ENCODE measurements at places on chromosomes 6 and 20.

- DNase-seq = no peak
These were observed 831.8 kb downstream of the MAFB start for GRCh38 chr20:39857187-39857586.

DNA sequence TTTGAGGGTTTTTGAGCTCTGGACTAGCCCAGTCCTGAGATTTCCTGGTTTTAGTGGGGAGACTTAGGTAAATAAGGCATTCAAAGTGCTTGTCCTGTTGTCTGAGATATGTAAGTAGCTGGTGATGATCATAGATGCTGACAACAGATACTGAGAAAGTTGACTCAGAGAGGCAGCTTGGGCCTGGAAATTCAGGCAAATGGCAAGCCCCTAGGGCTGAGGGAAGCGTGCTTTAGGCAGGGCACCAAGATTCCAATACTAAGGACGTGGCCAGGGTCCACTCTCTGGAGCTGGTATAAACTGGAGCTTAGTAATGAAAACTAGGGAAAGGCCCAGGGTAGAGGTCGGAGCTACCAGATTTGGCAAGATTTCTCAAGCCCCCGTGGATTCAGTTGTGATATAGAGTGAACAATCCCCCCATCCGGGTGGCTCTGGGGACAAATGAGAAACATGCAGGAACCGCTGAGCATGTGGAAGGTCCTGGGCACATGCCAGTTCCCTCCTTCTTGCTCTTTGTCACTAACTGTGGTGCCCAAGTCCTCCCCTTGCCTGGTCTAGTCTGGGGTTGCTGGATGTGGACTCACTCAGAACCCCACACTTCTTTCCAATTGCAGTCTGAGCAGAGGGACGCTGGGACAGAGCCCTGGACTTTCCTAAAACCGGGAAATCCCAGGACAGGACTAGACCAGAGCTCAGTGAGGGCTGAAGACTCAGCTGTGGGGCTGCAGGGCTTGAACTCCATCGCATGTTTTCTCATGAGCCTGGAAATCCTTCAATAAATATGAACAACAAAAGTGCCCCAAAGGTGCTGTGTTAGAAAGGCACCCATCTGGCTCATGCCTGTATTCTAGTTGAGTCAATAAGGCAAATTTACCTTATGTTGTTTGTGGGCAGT is 10.3 kb downstream of the SLC22A3 start:
- no peak for DNase-seq

- DNase-seq = no peak
These were observed 30.0 kb upstream of the TGM2 start for GRCh38 chr20:38194971-38195504.

DNA sequence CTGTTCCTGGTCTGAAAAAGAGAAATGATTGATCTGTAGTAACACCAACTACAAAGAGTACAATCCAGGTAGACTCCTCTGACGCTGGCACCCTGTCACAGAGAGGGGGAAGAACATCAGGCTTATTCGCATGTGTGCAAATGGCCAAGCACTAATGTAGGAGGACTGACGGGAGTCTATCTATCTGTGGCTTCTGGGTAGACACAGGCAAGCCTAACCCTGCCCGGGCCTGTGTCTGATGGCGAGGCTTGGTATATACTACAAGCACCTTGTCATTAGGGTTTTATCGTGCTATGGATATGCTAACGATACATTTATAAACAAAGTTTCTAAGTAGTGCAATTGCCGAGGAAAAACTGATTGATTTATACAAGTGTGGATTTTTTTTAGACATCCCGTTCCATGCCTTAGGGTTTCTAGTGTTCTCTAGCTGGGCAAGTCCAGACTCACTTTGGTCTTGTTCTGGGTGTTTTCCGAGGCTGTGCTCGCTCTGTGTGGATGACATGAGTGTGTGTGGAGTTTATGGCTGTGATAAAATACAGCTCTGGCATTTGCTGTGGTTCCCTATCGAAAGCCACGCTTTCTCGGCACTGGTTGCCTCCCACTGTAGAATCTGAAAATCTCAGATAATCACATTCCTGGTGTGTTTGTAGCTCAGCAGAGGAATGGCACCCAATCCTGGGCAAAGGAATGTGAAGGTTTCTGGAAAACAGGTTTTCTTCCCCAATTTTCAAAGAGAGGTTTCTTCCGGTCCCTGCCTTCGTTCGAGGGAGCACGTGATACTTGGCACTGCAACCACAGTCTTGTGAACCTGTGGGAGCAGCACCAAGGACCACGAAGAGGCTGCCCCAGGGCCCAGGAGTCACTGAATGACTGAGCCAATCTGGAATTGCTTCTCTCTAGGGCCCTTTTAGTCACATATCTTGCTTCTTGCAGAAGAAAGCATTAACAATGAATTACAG is 67.5 kb upstream of the EDN1 start:
- no peak for DNase-seq

- no peak for DNase-seq
These were observed 16.9 kb downstream of the RREB1 start for GRCh38 chr6:7124636-7125035.

GRCh38 chr6:25050356-25050755 is 114.6 kb upstream of the RIPOR2 start:
- DNase-seq = no peak

DNA sequence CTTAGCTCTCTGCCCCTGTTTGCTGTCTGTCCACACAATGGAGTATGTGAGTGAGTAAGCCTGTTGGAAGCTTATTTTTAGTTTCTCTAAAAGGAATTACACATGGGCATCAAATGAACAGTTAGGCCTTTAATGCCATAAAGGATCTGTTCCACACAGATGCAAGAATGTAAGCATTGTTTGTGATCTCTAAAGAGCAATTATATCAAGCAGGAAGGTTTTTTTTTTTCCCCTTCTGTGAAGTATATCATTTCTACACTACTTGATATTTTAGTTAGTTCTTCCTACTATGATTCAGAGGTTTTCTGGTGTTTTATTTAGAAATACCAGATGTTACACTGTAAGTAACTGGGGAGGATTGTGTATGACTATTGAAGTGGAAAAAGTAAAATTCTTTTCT is 627.5 kb downstream of the COL12A1 start:
- no peak for DNase-seq

DNA sequence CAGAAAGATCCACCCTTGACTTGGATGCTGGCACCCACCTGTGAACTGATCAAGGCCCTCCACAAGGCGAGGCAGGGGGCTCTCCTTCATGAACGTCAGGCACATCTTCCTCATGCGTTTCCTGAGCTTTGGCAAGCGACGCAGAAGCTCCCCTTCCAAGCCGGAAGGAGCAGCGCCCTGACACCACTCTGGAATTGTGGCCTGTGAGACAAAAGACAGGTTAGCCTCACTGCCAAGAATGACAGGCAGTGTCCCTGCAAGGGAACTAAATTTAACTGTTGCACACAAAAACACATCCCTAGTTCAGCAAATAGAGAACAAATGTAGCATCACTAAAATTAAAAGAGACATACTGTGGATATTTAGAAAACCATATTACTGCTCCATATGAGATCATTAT is 42.0 kb upstream of the LYRM2 start:
- no peak for DNase-seq

DNA sequence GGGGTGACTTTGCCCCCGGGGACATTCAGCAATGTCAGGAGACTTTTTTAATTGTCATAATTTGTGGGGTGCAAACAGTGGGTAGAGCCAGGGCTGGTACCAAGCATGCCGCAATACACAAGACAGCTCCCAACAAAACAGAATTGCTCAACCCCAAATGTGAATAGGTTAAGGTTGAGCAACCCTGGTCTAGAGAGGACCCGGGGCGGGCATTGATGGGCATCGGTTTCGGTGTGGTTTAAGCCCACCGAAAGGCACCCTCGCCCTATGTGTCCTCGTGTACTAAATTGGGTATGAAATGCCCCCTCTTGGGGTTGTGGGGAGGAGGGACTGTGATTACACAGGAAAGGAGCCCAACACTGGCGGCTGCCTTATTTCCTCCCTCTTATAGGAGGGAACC is 36.0 kb downstream of the KIAA1755 start:
- no peak for DNase-seq

- DNase-seq = no peak
These were observed 206.8 kb downstream of the SIM1 start for GRCh38 chr6:100257793-100258395.

DNA sequence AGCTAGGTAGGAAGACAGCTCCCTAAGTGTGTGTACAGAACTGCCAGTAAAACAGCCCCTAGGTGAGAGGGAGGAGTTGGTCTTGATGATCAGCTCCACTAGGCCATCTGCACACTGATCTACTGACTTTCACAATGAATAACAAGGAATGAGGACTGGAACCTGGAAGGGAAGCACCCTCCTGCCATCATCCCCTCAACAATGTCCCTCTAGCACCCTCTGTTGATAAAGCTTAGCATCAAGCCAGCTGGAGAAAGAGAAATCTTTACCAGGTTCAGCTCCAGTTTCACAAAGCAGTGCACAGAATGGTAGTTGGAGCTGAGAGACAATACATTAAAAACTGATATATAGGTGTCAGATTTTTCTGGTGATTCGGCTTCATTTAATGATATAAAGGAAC is 57.2 kb upstream of the IRAK1BP1 start:
- DNase-seq = no peak

DNA sequence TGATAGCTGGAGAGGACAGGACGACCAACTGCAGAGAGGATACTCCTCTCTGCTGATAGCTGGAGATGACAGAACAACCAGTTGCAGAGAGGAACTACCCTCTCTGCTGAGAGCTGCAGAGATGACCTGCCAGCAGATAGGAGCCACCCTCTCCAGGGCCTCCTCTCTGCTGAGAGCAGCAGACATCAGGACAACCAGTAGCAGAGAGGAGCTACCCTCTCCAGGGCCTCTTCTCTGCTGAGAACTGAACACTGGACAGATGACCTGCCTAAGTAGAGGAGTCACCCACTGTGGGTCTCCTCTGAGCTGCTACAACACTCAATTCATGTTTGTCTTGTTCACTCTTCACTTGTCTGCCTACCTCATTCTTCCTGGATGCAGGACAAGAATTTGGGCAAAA is 27.3 kb upstream of the ZBTB24 start:
- no peak for DNase-seq

DNA sequence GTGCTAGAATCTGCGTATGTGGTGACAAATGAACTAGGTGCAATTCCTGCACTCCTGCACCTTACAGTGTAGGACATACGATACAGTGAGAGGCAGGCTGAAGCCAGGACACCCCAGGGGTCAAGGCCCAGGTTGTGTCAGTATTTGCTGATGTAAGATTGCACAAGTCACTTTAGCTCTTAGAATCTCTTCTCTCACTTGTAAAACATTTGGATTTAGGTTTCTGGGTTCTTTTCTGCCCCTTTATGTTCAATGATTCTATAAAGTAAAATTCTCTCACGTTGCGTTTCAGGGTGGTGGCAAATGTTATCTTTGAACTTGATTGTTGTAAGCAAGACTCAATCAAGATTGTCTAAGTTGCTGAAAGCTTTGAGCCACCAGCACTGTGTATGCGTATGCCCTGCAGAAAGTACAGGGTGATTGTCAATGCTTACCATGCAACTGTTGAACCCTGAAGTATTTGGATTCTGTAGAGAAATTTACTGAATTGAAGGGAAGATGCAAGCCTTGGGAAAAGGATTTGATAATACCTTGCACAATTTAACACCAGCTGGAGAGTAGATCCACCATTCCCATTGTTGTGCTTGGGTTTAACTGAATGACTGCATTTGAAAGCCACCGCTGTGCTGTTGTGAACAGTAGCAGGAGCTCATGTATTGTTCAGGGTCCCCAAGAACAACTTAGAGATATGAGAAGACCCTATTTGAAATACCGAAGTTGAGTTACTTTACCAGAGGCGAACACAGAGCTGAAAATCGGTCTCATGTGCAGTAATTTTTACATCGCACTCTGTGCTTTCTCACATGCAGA is 106.1 kb upstream of the CITED2 start:
- no peak for DNase-seq

- no peak for DNase-seq
These were observed 38.1 kb upstream of the ZBTB24 start for GRCh38 chr6:109521080-109521479.

DNA sequence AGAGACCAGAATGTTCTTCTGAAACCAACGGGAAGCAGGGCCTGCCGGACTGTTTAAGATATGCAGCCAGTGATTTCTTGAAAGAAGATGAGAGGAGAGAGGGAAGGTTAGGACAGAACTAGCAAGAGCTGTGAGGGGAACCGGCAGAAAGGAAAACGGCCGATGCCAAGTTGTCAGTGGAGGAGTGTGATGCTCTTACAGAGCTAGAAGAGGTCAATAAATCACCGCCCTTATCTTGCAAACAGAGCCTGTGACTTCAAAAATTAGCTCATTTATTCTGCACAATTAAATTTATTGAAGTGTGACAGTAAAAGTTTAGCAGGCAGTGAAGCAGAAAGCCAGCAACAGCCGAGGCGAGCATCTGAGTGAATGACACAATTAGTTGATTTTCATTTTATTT is 509.5 kb upstream of the ID4 start:
- no peak for DNase-seq

GRCh38 chr6:30219244-30219643 is 6.0 kb upstream of the TRIM26 start:
- no peak for DNase-seq

DNA sequence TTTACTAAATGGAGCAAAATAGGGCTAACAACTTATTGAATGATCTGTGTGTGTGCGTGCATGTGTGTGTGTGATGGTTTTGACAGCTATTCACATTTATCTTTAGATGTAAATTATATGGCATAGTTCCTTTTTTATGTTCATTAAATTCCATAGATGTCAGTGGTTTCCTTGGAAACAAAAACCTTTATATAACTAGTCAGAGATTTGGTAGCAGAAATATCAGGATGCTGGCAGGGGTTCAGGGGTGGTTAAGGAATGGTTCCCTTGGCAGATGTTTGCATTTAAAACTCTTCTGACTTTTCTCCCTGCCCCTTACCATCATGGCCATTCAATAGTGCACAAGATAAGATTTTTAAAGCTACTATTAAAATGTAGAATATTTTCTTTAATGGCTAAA is 256.6 kb downstream of the PLCB1 start:
- DNase-seq = no peak

DNA sequence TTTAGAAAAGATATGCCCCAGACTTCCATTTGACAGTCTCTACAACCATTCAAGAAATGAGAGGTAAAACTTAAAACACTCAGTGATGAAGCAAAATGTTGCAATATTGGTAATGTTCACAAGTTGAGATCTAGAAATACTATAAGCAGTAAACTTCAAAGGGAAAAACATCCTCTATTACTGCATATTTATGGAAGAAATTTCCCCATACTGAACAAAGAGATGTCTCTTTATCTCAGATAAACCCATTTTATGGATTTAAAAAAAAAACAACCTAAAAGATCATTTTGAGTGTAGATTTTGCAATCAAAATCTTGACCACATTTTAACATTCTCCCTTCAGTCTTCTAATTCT is 177.8 kb upstream of the TAB2 start:
- DNase-seq = no peak

DNA sequence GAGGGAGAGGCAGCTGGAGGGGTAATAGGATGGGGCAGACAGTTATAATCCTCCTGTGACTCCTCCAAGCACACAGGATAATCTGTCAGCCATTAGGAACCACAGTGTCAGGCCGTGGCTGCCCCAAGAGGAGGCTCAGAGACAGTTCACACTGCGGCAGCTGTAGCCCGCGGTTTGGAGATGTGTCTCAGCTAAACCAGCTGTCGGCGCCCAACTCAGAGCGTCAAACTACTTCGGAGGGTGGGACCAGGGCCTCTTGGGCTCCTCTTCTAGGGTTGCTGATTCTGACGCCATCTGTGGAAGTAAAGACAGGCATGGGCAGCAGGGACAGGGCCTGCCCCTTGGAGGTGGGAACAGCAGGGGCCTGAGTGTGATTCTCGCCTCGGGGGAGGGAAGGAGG is 309.8 kb downstream of the CDC5L start:
- no peak for DNase-seq
